ENCODE measurements at places on chromosomes 3 and 15.

DNA sequence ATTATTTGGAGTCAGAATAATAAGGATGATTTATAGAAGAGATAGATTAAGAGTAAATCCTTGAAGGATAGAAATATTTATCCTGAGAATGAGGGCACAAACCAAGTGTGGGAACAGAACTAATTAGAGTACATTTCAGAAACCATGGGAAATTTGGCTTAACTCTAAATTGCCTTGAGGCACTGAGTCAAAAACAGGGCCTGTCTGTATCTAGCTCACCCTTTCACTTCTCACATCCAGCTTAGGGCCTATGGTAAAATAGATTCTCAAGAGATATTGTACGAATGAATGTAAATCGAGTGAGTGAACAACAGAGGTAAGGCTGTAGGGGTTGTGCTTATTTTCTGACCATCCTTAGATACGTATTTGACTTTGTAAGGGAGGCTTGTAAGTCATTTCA is 586.1 kb upstream of the DPPA4 start:
- DNase-seq = no peak

- no peak for DNase-seq
These were observed 33.5 kb downstream of the PRR23E start for GRCh38 chr3:127226457-127226856.

- DNase-seq = no peak
These were observed 389.1 kb upstream of the RARB start for GRCh38 chr3:25038922-25039321.

DNA sequence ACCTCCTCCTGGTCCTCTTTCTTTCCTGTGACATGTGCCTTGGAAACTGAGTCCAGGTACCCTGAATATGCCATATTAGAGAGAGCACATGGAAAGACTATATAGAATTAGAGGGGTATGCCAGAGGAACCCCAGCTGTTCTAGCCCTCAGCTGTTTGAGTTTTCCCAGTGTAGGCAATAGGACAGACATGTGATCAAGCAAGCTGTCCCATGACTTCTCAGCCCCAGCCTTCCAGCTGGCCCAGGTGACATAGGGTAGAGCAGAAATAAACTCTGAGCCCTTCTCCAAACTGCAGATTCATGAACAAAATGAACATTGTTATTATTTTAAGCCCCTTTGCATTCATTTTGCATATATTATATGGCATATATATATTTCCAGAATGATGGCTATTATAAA is 118.7 kb downstream of the PPM1L start:
- DNase-seq = no peak

GRCh38 chr3:97793420-97794019 is 28.3 kb upstream of the CRYBG3 start:
- DNase-seq = no peak

DNA sequence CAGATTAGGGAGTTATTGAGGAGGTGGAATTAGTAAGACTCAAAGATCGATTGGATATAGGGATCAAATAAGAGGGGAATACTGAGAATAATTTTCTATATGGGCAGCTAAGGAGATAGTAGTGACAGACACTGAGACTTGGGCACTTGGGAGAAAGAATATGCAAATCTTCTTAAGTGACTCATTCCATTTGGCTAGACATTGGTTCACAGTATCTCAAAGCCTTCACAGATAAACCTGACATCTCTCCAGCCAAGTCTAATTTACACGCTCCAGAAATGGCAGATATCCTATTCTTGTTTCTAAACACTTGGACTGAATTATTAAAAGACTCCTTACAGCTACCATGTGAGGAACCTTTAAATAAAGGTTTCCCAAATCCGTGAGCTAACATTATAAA is 104.6 kb upstream of the ADAMTS9 start:
- no peak for DNase-seq

- DNase-seq = no peak
These were observed 1123.7 kb downstream of the IGSF11 start for GRCh38 chr3:117910820-117911521.

DNA sequence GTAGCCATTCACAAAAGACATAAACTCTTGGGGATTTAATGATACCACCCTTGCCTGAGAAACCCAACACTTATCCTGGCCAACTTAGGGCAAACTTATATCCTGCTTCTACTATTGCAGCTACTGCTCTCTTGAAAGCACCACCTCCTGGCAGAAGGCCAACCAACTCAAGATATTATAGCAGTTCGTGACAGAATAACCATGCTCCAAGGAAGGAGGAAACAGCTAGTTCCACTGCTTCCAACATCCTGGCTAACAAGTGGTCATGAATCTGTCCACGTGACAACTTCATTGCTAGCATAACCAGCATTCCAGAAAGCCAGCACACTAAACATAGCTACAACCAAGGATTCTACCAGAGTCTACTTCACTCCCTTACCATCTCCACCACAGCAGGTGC is 1037.5 kb downstream of the TBL1XR1 start:
- DNase-seq = no peak

DNA sequence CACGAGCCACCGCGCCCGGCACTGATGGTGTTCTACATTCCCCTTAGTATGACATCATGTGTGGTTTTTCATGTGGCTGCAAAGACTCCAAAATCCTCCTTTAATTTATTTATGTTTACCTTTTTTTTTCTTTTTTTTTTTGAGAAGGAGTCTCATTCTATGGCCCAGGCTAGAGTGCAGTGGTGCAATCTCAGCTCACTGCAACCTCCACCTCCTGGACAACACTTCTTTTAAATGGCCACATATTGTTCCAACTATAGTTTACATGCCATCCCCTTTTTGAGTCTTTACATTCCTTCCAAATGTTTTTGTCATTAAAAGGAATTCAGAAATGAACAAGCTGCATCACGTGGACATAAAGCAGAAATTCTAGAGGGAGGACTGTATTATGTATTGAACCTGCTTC is 10.3 kb upstream of the CDV3 start:
- no peak for DNase-seq

DNA sequence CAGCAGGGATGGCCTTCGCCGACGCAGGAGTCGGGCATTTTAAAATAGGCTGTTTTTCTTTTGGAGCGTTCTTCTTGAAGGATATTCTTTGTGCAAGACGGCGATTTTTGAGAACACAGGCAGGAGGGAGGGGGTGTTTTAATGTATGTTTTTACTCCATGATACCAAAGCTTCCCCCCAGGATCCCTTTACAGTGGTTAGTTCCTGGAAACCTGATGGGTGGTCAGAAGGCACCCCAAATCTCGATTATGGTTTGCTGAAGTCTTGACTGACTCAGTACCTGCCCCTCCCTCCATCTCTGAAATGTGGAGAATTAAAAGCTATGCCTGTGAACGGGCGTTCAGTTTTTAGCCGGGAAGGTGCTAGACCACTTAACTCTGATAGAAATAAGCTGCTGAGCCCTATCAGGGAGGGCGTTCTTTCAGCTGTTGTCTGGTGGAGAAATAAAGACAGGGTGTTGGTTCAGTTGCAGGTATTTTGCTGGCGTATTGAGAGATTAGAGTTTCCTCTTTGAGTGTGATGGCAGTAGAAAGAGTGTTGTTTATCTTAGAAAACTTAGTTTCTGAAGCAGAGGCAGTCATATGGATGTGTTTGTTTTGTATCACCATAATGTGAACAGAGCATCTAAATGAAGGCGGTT is 3.4 kb downstream of the IGF1R start:
- no peak for DNase-seq

DNA sequence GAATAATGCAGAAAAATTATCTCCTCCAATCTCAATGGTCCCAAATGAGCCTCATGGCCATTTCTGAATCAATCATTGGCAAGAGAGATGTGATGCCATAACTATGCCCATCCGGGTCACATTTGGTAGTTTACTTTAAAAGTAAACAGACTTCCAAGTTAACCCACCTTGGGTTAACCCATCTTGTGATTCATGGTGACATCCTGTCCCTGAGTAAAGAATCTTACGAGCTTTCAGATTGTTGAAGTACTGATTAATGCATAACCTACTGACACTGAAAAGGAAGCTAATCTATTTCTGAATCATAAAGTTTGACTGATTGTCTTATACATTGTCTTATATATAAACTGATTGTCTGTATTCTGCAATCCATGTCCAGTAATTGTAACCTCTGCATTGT is 467.2 kb upstream of the AGTR1 start:
- DNase-seq = no peak

All from activated CD4-positive, alpha-beta T cell treated with anti-CD3 and anti-CD28 coated beads, Interleukin-2, amount 50 U/mL, for 4 hours (primary cell).